Amniotic epithelial cell (primary cell): ENCODE measurements at places on chromosomes 3 and 15.

DNA sequence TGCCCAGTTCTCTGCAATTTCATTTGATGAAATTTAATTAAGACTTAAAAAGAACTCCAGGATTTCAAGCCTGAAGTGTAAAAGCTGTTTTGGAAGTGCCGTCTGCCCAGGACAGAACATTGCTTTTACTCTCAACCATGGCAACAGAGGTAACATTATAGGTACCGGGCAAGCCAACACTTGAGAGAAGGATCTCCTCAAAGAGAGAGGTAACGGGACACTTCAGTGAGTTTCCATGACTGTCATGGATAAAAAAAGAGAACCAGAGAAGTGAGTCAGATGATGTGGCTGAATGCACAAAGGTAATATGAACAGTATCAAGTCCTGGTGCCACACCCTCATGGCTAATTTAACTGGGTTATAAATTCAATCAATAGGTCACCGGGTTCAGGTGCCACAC is 130.2 kb upstream of the LMOD3 start:
- no peak for DNase-seq

- no peak for DNase-seq
Measured at GRCh38 chr3:133300102-133300501, 99.8 kb upstream of the BFSP2 start.

GRCh38 chr3:4829031-4829394 is 150.2 kb upstream of the BHLHE40 start:
- no peak for DNase-seq

- DNase-seq: peak; percentile 36
Measured at GRCh38 chr15:73286311-73286710, 82.4 kb downstream of the HCN4 start.

DNA sequence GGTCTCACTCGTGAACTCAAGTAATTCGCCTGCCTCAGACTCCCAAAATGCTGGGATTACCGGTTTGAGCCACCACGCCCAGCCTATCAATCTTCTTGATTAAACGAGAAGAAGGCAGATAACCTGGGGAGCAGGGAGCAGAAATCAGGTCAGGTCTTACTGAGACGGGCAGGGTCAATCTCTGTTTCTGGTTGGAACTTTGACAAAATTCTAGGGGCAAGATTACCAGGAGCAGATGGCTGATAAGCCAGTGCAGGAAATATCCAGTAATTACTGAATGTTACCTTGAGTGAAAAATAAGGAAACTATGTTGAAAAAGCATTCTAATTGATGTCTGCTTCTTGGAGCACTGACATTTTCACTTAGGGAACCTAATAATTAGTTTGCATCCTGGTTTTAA is 24.4 kb upstream of the GOLM2 start:
- DNase-seq: no peak

DNA sequence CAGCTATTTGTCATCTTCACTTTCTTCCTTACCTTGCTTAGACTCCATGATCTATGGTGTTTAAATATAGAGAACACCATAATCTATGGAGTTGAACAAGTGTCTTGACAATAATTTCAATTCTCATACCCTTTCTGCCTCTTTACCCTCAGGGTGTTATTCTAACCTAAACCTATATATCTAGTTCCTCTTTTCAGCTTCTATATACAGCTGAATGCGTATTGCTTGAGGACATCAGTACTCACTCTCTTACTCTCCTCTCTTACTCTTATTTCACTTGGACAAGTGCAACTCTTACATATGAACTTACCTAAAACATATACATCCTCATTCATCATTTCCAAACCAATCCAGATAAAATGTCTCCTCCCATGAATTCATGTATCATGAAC is 187.1 kb downstream of the RAP2B start:
- DNase-seq: no peak

GRCh38 chr15:100350434-100351226 is 8.9 kb upstream of the ADAMTS17 start:
- DNase-seq: peak; percentile 87

DNA sequence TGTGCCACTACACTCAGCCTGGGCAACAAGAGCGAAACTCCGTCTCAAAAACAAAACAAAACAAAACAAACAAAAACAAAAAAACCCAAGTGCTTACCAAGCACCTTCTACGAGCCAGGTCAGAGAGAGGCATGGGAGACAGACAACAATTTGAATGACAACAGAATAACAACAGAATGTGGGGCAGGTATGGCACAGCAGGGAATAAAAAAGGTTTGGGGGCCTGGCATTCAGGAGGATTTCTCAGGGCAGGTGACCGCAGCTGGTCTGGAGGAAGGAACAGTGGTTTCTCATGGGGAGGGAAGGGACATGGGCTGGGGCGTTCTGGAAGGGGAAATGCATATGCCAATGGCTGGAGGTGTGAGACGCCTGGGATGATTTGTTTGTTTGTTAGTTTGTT is 22.5 kb upstream of the PARL start:
- no peak for DNase-seq

GRCh38 chr15:57124036-57124435 is 205.6 kb downstream of the TCF12 start:
- no peak for DNase-seq

GRCh38 chr3:170257145-170257544 is 34.9 kb downstream of the PRKCI start:
- DNase-seq: no peak

GRCh38 chr15:28994831-28995596 is 109.2 kb downstream of the APBA2 start:
- DNase-seq: no peak

DNA sequence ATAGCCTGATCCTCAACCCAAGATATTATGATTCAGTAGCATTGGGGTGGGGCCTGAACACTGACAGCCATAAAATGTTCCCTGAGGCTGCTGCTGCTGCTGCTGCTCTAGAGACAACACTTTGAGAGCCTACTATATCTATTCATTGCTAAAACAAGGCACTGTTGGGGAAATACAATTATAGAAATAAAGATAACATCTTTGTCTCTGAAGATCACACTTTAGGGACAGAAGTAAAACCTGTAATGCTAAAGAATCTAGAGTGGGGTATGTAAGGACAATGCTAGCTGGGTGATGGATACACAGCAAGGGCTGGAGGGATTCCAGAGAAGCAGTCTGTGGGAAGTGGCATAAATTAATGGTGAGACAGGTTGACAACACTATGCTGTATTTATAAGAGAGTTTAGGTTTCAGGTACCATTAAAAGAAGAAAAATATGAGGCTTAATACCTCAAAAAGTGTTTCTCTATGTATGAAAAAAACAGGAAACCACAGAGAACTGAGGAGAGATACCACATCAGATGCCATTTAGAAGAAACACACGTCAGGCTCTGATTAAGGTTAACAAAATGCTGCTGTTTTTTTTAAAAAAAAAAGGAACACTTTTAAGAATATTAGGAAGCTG is 115.9 kb downstream of the CBLB start:
- peak; percentile 75 for DNase-seq

- DNase-seq: peak; percentile 84
Measured at GRCh38 chr3:16439163-16439847, 74.2 kb downstream of the RFTN1 start.

DNA sequence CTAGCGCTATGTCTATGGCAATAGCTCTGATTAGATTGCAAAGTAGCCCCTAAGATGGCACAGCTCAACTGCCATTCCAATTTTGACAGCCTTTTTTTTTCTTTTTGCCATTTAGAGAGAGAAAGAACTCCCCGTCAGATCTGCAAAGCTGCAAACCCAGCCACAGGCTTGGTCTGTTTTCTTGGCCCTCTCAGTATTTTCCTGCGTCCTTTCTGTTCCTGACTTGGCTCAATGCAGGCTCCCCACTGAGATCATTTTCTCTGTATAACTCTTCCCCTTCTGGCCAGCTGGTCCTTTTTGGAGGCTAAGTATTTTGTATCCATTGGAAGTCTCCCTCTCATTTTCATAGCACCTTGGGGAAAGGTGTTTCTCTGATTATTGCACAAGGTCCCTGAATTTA is 386.7 kb downstream of the UNC13C start:
- DNase-seq: no peak

GRCh38 chr3:117322866-117323265 is 613.3 kb downstream of the TUSC7 start:
- DNase-seq: peak; percentile 4

GRCh38 chr3:149781211-149781610 is 11.1 kb downstream of the ANKUB1 start:
- no peak for DNase-seq

DNA sequence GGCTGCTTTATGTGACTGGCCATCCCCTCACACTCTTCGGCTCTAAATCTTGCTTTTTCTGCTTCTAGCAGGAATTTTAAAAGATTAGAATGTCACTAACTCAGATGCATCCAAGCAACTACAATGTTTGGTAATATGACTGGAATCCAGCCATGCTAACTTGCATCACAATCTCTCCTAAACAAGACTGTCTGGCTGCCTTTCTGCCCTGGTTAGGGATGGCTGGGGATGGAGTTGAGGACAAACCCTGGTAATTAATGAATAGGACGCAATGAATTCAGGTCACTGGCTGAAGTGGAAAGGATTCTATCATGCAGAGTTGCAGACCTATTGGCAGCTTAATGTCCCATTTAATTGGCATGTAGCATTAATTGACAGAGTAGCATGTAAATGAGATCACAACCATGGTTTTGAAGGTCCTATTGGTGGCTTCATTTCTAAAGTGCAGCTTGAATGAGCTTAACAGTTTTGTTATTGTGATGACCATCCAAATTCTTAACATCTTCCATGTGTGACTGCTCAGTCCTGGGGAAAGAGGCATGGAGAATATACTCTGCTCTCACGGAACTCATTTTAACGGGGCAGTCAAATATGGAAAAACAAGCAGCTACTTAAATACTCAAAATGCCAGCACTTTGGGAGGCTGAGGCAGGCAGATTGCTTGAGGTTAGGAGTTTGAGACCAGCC is 21.7 kb downstream of the NMNAT3 start:
- no peak for DNase-seq

- no peak for DNase-seq
Measured at GRCh38 chr3:11535243-11535960, 108.3 kb downstream of the VGLL4 start.

GRCh38 chr15:66721020-66721419 is 19.0 kb downstream of the SMAD6 start:
- DNase-seq: no peak

DNA sequence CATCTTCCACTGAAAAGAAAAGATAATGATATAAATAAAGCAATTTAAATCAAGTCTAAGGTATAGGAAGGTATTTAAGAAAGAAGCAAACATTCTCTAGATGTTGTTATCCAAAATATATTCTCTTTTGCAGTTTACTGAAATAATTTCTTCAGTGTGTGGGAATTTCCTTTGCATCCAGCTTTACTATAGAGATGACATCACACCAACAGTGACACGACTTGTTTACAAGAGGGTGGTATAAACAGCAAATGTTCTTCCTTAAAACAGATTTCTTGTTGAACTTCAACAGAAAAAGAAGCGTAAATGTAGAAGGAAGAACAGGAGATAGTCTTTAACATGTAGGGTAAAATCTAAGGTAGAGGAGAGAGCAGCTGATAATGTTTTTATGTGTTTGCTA is 202.5 kb downstream of the ROBO2 start:
- DNase-seq: no peak

DNA sequence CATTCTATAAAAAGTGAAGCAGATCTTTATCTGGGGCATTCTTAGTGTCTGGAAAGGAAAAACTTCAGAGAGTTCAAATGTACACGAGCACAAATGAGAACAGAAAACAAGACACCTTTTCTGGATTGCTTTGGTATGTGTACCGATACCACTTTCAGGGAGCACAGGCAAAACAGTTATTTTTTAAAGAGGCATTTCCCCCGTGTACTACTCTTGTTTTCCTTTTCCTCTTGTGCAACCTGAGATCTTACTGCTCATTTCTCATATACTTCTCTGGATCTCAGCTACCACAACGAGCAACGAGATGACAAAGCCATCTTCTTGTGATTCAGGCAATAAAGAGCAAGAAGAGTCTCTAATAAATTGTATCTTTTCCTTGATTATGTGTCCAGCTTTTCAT is 463.6 kb downstream of the SHQ1 start:
- DNase-seq: peak; percentile 13

- DNase-seq: peak; percentile 4
Measured at GRCh38 chr3:51896607-51897305, 6.4 kb downstream of the IQCF1 start.

DNA sequence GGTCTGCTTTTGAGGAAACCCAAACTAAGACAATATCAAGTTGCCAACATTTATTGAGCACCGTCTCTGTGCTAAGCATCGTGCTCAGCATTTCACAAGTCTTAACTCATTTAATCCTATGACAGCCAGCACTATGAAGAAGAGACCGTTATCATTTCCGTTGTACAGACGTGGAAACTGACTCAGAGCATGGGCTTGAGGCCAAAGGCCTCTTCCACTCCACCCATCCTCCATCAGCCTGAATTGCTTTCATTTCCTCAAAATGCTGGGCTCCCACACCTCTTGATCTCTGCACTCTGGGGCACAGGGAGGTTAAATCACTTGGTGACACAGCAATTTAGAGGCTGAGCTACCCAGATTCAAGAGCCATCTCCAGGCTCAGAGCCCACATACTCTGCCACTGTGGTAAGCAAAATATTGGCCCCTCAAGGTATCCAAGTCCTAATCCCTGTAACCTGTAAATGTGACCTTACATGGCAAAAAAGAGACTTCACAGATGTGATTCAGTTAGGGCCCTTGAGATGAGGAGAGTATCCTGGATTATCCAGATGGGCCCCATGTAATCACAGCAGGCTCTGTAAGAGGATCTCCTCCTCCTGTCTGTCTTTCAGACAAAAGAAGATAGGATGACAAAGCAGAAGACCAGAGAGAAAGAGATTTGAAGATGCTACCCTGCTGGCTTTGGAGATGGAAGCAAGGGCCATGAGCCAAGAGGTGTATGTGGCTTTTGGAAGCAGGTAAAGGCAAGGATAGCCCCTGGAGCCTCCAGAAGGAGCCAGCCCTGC is 24.3 kb upstream of the FLNB start:
- DNase-seq: peak; percentile 92

DNA sequence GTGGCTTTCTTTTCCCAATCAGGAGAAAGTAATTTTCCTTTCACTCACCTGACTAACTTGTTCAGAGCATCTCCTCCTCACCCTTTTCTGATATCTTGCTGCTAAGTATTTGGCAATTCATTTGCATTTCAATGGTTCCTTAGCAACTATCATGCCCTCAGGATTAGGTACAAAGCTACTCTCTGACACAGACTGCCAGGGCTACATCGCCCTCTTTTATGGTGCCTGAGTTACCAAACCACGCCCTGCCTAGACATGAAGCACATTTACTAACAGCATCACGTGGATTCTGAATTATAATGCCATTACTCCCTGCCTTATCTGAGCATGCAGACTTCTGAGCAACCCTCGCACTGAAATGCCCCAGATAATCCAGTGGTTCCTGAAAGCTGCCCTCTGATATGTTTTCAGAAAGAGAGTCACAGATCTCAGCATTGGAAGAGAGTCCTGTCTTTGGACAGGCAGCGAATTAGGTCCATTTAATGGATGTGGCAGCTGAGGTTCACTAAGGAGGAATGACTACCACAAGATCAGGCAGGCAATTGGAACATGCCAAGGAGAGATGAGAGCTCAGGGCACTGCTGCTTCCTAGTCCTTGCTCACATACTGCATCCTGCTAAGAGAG is 14.5 kb downstream of the EPHB1 start:
- peak; percentile 7 for DNase-seq

GRCh38 chr15:69628256-69629093 is 175.9 kb downstream of the RPLP1 start:
- no peak for DNase-seq

GRCh38 chr3:158663246-158663645 is 9.2 kb downstream of the LXN start:
- no peak for DNase-seq

- DNase-seq: peak; percentile 74
Measured at GRCh38 chr3:153160451-153161137, 1.4 kb upstream of the RAP2B start.

GRCh38 chr3:17795711-17796110 is 53.3 kb upstream of the TBC1D5 start:
- DNase-seq: peak; percentile 9

- no peak for DNase-seq
Measured at GRCh38 chr3:149535333-149535685, 60.8 kb downstream of the TM4SF4 start.
